ENCODE measurements at places on chromosomes 5 and 9. TPM values are rescaled to one million over a fixed set of nuclear protein-coding genes. Genes with fewer than 3 reads are reported as not detected.
A peak's percentile ranks its signal among the peaks of the same experiment; 100 is the strongest.

DNA sequence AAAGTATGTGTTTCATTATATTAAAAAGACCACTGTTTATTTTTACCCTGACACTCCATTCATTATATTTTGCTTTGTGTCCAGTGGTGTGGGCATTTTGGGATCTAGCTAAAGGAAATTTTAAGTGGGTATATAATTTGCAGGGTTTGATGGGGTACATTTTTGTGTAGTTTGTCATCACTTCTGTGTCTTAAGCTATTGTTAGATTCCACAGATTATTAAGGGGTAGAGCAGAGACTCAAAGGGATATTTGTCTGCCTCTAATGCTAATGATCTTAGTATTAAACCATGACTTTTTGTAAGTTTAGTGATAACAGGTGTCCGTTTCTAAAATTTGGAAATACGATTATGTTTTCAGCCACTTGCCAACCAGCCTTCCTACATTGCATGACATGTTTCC is 731.6 kb downstream of the BRINP1 start:
- DNase-seq = no peak

DNA sequence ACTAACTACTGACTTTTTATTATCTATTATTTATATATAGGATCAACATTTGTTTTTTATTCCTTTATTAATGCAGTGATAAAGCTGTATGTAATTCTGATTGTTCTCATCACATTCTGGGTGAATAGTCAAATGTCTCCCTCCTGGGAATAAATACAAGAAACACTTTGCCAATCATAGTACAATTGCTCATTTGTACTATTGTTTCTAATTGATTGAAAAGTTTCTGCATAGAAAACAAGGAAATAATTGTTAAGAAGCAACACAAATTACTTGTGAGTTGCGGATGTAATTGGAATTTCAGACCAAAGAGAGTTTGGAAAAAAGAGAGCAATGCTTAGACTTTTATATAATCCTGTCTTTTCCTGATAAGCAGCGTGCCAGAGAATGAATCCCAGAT is 1013.9 kb downstream of the EFNA5 start:
- DNase-seq = no peak

DNA sequence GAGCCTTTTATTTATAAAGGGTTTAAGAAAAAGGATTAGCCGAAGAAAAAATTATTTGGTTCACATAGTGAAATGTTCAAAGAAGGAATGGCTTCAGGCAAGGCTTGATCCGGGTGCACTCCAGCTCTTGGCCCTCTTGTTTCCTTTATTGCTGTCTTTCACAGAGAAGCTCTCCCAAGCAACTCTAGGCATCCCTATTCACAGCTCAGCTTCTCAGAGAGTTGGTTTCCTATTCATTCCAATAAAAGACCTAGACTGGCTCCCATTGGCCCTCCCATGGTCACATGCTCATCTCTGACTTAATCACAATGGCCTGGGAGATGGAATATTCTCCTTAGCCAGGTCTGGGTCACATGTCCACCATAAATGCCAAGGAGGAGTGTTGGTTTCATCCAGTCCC is 9.4 kb upstream of the FGFR4 start:
- no peak for DNase-seq

GRCh38 chr5:170614720-170615119 is 110.9 kb downstream of the KCNIP1 start:
- DNase-seq = peak; percentile 59

TPPP gene
- 1.4 TPM for polyA plus RNA-seq

Measured in A549 (cell line).